ENCODE measurements at places on chromosomes 4 and X.

- DNase-seq = no peak
Observed at GRCh38 chr4:121707344-121707743, 10.6 kb upstream of the ANXA5 start.

DNA sequence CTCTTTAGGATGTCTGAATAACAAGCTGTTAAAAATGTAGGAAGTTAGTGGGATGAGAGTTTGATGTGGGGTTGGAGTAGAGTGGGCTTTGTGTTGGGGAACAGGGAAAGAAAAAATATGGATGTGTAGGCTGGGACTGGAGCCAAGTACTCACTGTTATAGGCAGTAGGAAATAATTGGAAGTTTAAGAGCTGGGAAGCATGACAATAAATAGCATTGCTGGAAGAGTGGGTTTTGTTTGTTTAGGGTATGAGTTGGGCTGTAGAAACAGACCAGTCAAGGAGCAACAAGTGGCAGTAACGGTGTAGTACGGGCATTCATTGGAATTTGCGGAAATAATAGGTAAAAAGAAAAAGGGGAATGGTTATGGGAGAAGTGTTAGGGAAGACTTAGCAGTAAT is 81.6 kb downstream of the KDM6A start:
- DNase-seq = no peak

- DNase-seq = peak; percentile 31
Observed at GRCh38 chr4:150316332-150317205, 238.3 kb downstream of the DCLK2 start.

- DNase-seq = no peak
Observed at GRCh38 chr4:46124773-46125413, 1.0 kb upstream of the GABRG1 start.

- DNase-seq = peak; percentile 31
Observed at GRCh38 chr4:185307136-185307950, 88.4 kb downstream of the LRP2BP start.

DNA sequence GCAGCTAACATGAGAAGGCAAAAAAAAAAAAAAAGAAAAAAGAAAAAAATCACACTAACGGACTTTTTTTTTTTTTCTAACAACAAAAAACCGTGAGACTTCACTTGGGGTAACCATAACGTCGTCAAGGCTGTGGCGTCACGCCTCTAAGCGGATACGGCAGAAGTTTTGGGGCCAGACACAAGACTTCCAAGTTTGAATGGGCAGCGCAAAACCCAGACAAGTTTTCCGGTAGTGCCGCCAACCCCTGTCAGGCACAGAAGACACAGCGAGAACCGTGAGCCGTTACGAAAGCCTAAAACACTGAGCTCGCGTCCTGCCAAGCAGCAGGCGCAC is 556 bp upstream of the SMARCA5 start:
- no peak for DNase-seq

GRCh38 chr4:86939729-86940575 is 5.1 kb downstream of the AFF1 start:
- DNase-seq = peak; percentile 60

DNA sequence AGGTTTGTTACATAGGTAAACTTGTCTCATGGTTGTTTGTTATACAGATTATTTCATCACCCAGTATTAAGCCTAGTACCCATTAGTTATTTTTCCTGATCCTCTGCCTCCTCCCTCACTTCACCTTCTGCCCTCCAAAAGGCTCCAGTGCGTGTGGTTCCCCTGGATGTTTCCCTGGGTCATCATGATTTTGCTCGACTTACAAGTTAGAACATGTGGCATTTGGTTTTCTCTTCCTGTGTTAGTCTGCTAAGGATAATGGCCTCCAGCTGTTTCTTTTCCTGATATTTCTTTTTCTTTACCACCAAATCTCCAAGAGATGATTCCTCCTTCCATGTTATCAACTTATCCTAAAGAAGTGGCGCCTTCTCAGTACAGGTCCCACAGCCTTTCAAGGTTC is 543.1 kb upstream of the ADGRL3 start:
- peak; percentile 1 for DNase-seq

DNA sequence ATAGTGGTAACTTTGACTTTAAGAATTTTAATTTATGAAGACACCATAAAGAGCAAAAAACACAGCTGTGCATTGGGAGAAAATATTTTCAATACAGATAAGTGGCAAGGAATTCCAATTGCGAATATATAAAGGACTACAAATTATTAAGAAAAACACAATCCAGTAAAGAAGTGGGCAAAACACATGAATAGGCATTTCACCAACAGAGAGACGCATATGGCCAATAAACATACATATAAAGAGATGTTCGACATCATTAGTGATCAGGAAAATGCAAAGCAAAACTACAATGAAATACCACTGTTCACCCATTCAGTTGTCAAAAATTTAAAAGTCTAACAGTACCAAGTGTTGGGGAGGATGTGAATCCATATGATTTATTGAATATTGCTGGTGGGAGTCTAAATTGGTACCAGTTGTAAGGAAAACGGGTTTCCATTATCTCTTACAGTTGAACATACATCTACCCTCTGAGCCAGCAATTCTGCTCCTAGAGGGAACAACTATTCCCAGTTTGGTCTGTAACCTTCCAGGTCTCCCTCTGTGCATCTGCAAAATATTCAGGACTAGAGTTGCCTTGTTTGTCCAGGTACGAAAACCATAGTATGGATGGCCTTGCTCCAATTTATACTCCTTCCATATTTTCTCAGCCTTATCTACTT is 1.7 kb upstream of the MPP1 start:
- DNase-seq = no peak

GRCh38 chrX:136856551-136856950 is 24.0 kb downstream of the RBMX start:
- no peak for DNase-seq

GRCh38 chrX:138487866-138488265 is 223.7 kb downstream of the FGF13 start:
- DNase-seq = no peak

- no peak for DNase-seq
Observed at GRCh38 chrX:112233164-112233563, 150.6 kb upstream of the TRPC5 start.

GRCh38 chrX:11941571-11941970 is 183.5 kb downstream of the MSL3 start:
- no peak for DNase-seq

GRCh38 chr4:16007471-16008095 is 44.6 kb upstream of the FGFBP2 start:
- DNase-seq = no peak

DNA sequence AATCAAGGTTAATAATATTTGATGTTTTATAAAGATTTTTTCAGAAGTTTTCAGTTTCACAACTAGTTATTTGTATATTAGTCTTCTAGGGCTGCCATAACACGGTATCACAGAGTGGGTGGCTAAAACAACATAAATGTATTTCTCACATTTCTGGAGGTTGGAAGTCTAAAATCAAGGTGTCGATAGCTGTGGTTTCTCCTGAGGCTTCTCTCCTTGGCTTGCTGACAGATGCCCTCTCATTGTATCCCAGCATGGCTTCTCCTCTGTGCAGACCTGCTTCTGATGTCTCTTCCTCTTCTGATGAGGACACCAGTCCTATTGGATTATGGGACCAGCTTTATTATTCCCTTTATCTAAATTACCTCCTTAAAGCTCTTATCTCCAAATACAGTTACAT is 1456.6 kb downstream of the STIM2 start:
- DNase-seq = no peak

DNA sequence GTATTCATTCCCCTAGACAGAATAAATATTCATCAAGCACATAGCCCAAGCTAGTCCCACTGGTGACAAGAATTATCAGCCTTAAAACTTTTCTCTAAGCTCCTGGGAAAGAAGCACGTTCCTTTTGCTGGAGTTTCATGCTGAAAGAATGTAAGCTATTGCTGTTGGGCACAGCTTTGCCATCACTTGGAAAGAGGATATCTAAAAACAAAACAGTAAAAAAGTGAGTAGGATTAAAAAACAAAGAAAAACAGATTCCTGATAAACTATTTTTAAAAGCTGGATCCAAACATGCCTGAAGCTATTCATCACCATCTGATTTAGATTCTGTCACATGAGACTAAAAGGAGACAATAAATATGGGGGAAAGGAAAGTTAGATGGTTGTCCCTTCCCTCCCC is 176.8 kb downstream of the SCFD2 start:
- peak; percentile 73 for DNase-seq

GRCh38 chr4:179664430-179665027 is 2222.3 kb upstream of the AGA start:
- no peak for DNase-seq

- no peak for DNase-seq
Observed at GRCh38 chrX:22373766-22374165, 101.1 kb downstream of the CBLL2 start.

DNA sequence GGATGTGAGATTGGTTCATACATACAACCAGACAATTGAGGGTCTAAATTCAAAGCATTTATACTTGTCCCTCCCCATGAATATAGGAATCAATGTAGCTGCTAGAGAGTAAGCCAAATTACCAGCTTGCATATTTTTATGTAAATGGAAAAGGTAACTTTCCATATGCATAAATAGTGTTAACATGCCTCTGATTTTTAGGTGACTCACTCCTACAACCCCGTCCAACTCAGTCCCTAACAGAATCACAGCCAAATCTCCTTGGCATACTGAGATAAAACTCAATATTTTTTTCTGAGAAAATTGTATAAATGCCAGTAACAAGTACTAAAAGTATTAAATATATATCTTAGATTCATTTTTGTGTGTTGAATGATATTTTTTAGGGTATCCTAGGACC is 67.2 kb downstream of the INPP4B start:
- peak; percentile 28 for DNase-seq

DNA sequence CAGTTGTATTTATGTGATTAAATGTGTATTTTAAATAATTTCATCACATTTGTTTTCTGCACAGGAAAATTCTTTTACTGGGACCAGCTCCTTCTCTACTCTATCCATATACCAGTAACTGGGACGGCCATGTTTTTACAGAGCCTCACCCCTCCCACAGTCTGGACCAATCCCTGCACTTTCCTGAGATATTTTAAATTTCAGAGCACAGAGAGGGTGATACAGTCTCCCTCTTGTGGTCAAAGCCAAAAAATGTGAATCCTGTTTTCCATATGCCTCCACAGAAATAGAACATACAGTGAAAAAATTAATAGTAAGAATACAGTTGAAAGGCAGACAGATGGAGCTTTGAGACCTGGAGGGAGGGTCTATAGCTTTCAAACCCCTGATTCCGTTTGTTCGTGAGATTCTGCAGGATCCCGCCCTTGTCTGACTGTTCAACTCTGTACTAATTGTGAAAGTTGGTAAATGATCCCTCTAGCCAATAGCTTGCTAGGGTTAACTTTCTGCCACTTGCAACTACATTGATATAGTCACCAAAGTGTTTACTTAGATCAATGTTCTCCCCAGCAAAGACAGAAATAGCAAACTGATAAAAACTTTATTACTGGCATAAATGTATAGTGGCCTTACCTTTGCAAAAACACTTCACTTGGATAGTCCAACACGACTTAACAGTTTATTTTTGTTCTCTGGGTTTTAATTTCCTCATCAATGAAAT is 172.2 kb downstream of the PPARGC1A start:
- DNase-seq = peak; percentile 31

- peak; percentile 53 for DNase-seq
Observed at GRCh38 chr4:54971474-54971950, 153.9 kb downstream of the KDR start.

DNA sequence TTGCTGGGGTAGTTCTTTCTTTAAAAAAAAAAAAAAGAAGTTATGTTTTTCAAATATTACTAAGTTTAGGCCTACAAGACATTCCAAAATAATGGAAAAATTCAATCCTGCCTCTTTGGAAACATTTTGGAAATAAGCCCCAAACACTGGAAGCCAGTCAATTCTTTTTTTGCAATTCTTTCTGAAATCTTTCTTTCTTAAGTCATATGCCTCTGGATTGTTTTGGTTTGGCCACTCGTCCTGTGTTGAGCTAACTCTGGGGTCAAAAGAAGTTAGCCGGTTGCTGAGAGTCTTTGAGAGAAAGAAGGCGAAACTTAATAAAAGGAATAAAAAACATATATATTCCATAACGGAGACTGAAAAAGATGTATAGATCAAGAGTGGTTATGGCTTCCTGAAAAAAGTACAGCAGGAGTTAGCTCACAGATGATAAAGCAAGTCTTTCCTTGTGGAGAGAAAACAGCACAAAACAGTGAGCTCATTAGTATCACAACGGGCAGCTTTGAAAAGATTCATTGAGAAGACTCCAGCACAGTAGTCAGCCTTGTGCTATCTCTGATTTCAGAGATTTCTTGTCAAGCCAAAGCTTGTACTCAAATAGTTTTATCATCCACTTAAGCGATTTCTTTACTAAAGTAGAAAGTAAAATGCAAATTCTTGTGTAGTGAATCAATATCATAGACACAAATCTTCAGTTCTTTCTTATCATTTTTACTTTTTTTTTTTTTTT is 64.8 kb downstream of the PLS3 start:
- peak; percentile 57 for DNase-seq

DNA sequence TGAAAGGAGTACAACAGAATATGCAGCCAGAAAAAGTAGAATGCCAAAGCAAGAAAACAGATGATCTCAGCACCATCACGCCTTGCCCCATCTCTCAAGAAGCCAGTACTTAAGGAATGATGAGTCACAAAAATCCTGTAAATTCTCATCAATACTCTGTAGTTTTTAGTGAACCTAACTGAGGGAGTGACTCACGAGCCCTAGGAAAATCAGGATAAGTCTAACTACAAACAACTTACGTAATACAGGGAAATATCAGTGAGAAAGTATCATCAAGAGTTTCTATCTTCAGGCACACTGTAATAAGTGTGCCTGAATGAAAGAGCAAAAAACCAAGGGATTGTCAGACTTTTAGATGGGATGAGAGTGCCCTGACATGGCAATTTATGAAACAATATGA is 644.4 kb downstream of the STPG2 start:
- no peak for DNase-seq

DNA sequence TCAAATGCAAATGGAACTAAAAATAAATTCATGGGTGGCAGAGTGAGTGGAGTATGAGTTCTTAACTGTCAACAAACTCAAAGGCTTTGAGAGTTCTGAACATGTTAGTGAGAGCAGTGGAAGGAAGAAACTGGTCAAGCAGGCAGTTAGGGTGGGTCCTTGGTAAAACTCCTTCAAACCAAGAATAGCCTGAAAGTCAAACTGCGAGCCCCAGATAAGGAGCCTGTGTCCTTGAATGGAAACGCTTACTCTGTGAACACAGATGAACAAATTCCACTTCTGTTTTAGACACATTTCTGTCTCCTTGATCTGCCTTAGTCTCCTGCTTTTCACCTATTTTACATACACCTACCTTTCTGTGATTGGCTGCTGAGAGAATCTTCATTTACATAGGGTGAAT is 129.4 kb upstream of the PCDH18 start:
- no peak for DNase-seq

Data from IMR-90 (cell line).